ENCODE measurements at places on chromosomes 3 and 15. TPM values are rescaled to one million over a fixed set of nuclear protein-coding genes. Genes with fewer than 3 reads are reported as not detected.

Gene P2RY13
- total RNA-seq: not detected

Gene TICRR
- total RNA-seq: 18.7 TPM

Gene WWTR1
- 2.6 TPM for total RNA-seq

Gene MYEF2
- total RNA-seq: 36.3 TPM

Gene CFAP100
- not detected for total RNA-seq

Gene EFCC1
- total RNA-seq: 0.11 TPM

Gene GOLGA8G
- not detected for total RNA-seq

Gene GP5
- total RNA-seq: 0.23 TPM

Gene SLC28A1
- total RNA-seq: not detected

Gene IQCF5
- total RNA-seq: not detected

Gene GREM1
- total RNA-seq: 0.23 TPM

Gene HTD2
- 10.1 TPM for total RNA-seq

Gene PIF1
- total RNA-seq: 28.1 TPM

Gene PDZRN3
- not detected for total RNA-seq

Gene EBLN2
- 8.6 TPM for total RNA-seq
